ENCODE measurements at places on chromosomes 6 and 20. TPM values are rescaled to one million over a fixed set of nuclear protein-coding genes. Genes with fewer than 3 reads are reported as not detected.

GRCh38 chr6:3318226-3318625 lies 59.5 kb downstream of the PSMG4 start:
- H3K27ac ChIP-seq: no peak overlapping the region
- no peaks in the 10 kb centered on the region for H3K27me3 ChIP-seq
- DNase-seq: no peak
- H3K4me3 ChIP-seq: no peak overlapping the region

The RNF144B gene
- 8.1 TPM for total RNA-seq

The WFDC12 gene
- total RNA-seq: not detected

The ABHD16B gene
- not detected for total RNA-seq

DNA sequence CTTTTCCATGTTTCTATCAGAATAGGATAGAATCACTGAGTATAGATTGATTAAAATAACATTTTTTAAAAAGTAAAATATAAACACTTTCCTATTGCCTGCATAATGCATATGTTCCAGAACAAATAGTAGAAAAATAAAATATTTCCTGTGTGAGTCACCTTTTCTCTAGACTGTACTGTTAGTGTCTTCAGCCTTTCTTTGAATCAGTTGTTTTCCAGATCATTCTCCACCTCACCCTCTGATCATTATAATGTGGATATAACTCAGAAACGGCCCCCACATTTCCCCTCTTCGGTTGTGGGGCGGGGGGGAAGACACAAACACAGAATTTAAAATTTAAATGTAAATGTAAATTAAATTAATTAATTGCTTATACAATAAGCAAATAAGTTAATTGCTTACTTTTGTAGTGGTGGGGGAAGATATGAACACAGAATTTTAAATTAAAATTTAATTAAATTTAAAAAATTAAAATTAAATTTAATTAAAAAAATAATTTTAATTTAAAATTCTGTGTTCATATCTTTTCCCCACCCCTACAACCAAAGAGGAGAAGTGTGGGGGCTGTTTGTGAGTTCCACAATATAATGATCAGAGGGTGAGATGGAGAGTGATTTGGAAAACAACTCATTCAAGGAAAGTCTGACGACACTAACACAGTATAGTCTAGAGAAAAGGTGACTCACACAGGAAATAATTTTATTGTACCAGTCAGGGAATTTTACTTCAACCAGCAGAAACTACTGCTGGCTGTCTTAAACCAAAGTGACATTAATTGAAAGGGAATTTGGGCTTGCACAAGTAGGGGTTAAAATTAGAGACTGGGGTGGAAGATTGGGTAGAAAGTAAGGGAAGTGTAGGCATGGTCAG lies 37.1 kb upstream of the PROKR2 start:
- H3K4me1 ChIP-seq: peaks cover 19% of the 10 kb centered on the region
- H3K36me3 ChIP-seq: no peaks in the 10 kb centered on the region
- DNase-seq: peak; percentile 45
- no peak overlapping the region for H3K4me3 ChIP-seq
- peak overlapping the region; percentile 68 for H3K27ac ChIP-seq

The ANKRD66 gene
- not detected for total RNA-seq

The VWA7 gene
- total RNA-seq: not detected

The DSP gene
- 0.08 TPM for total RNA-seq

DNA sequence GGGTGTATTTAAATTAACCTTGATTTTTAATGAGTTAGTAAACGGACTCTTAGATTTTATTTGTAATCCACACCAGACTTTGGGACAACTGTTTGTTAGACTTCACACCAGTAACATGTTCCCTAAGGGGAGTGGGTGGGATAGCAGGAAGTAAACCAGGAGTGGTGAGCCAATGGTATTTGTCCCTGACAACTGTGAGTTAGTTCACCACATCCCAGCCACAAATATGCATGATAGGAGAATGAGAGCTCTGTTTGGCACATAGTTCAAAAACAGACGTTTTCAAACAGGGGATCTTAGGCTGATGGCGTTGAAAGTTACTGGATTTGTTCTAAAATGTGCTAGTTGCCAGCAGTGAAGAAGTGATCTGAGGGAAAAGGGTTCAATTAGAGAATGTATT lies 18.7 kb upstream of the COL10A1 start:
- peak; percentile 63 for DNase-seq
- no peaks in the 10 kb centered on the region for H3K27me3 ChIP-seq
- H3K4me3 ChIP-seq: no peak overlapping the region
- H3K36me3 ChIP-seq: no peaks in the 10 kb centered on the region
- H3K27ac ChIP-seq: peak overlapping the region; percentile 50

The ALDH5A1 gene
- total RNA-seq: 0.78 TPM

- no peaks in the 10 kb centered on the region for H3K4me1 ChIP-seq
- no peaks in the 10 kb centered on the region for H3K27me3 ChIP-seq
- no peak overlapping the region for H3K4me3 ChIP-seq
These were observed 1158.7 kb upstream of the EYS start for GRCh38 chr6:66865771-66866170.

GRCh38 chr6:142482249-142482648 lies 180.4 kb downstream of the ADGRG6 start:
- no peaks in the 10 kb centered on the region for H3K36me3 ChIP-seq
- H3K27ac ChIP-seq: no peak overlapping the region
- no peak for DNase-seq
- H3K4me1 ChIP-seq: no peaks in the 10 kb centered on the region

DNA sequence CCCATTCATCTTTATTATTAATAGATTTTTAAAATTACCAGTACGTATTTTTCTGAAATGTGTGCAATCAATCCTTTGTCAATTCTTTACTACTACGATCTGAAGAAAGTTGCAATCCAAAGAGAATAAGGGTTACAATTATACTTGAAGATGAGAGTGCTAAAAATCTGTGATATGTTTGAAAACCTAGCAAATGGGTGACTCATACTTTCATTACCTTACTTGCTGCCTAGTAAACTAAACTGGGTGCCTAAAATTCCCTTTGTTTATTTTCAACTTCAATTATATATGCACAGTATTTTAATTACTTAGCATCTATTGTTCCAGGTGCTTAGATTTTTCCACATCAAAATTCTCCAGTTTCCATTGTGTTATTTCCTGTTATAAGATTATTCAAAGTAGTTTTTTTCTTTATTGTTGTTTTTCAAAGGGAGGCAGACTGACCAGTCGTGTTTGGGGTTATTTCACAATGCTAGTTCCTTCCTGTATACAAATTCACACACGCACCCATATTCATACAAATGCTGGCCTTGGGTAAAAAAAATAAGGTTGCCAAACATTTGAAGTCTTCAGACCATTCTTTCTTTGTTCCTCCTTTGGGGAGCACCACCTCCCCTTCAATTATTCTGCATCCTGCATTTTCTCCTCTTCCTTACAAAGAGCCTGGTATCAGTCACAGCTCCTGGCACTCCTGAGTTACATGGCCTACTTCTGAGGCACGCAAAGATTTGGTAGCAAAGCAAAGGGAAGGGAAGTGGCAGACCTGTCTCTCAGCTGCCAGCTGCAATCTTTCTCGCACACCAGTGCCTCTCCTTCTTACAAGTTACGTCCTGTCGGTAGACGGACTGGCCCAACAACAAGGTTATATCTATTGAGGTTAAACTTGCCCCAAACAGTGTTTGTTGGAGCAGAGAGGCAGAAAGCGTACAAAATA lies 16.2 kb upstream of the FAM135A start:
- H3K27ac ChIP-seq: no peak overlapping the region
- H3K4me1 ChIP-seq: peaks cover 25% of the 10 kb centered on the region
- no peaks in the 10 kb centered on the region for H3K27me3 ChIP-seq
- no peak for DNase-seq
- H3K36me3 ChIP-seq: no peaks in the 10 kb centered on the region

GRCh38 chr20:1304710-1305515 lies 24.0 kb downstream of the SDCBP2 start:
- peaks cover 6% of the 10 kb centered on the region for H3K36me3 ChIP-seq
- peaks cover 9% of the 10 kb centered on the region for H3K4me1 ChIP-seq
- H3K4me3 ChIP-seq: no peak overlapping the region

The EPB41L1 gene
- 3.5 TPM for total RNA-seq

The OR12D3 gene
- total RNA-seq: not detected

The CHD6 gene
- 20.9 TPM for total RNA-seq

DNA sequence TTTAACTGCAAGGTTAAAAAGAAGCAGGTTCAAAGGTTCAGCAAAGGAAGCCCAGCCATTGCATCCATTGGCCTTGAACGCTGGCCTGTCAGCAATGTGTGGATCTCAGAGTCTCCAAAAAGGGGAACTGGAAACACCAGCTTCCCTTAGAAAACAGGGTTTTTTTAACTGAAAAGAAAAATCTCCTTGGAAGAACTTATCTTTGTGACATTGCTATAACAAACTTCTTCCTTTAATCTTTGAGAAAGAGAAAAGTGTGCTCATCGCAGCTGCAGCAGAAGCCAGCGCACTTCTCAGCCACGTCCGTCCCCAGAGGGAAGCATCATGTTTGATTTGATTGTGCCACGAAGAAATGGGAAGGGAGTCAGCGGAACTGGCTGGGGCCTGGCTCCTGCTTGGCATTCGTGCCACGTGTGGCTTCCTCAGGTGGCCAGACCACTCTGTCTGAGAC lies 215.0 kb downstream of the SYNDIG1 start:
- no peaks in the 10 kb centered on the region for H3K36me3 ChIP-seq
- H3K27me3 ChIP-seq: 0 out of 2 replicates have a peak, but pooled peaks cover 3% of the 10 kb centered on the region
- no peak for DNase-seq

GRCh38 chr6:122709922-122710512 lies 69.5 kb upstream of the FABP7 start:
- DNase-seq: no peak
- no peak overlapping the region for H3K27ac ChIP-seq
- no peak overlapping the region for H3K4me3 ChIP-seq
- H3K4me1 ChIP-seq: 0 out of 2 replicates have a peak, but pooled peaks cover 4% of the 10 kb centered on the region

- H3K27ac ChIP-seq: no peak overlapping the region
- H3K4me3 ChIP-seq: no peak overlapping the region
- no peak for DNase-seq
- no peaks in the 10 kb centered on the region for H3K4me1 ChIP-seq
- no peaks in the 10 kb centered on the region for H3K27me3 ChIP-seq
These were observed 630.6 kb downstream of the GRIK2 start for GRCh38 chr6:102023977-102024657.

The CPNE5 gene
- not detected for total RNA-seq

The NKAIN4 gene
- total RNA-seq: not detected

The SHLD1 gene
- 2.6 TPM for total RNA-seq

GRCh38 chr6:108350528-108350927 lies 55.7 kb downstream of the AFG1L start:
- DNase-seq: no peak
- no peaks in the 10 kb centered on the region for H3K36me3 ChIP-seq
- no peak overlapping the region for H3K27ac ChIP-seq
- H3K4me3 ChIP-seq: no peak overlapping the region
- no peaks in the 10 kb centered on the region for H3K4me1 ChIP-seq

The XPO5 gene
- total RNA-seq: 35.8 TPM

GRCh38 chr6:34525431-34526175 lies 30.5 kb downstream of the SPDEF start:
- no peaks in the 10 kb centered on the region for H3K36me3 ChIP-seq
- no peak for DNase-seq
- no peak overlapping the region for H3K4me3 ChIP-seq
- H3K27me3 ChIP-seq: no peaks in the 10 kb centered on the region

The TTBK1 gene
- total RNA-seq: not detected

DNA sequence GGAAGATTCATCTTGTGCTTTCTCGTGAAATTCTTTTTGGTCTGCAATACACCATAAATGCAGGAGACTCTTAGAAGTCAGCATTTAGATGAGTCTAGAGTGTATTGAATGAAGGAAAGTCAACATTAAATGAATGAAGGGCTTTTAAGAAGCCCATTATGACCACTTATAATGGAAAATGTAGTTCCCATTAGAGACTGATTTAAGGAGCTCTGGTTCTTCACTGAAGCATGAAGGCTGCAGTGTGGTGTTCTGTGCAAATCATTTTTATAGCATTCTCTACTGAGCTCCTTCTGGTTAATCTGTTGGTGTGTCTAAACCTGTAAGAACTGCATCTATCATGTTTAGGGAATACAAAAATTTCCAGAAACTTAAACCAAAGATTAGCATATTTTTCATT lies 19.7 kb downstream of the NCOA7 start:
- H3K4me3 ChIP-seq: no peak overlapping the region
- H3K27me3 ChIP-seq: no peaks in the 10 kb centered on the region
- no peak overlapping the region for H3K27ac ChIP-seq
- no peaks in the 10 kb centered on the region for H3K36me3 ChIP-seq

DNA sequence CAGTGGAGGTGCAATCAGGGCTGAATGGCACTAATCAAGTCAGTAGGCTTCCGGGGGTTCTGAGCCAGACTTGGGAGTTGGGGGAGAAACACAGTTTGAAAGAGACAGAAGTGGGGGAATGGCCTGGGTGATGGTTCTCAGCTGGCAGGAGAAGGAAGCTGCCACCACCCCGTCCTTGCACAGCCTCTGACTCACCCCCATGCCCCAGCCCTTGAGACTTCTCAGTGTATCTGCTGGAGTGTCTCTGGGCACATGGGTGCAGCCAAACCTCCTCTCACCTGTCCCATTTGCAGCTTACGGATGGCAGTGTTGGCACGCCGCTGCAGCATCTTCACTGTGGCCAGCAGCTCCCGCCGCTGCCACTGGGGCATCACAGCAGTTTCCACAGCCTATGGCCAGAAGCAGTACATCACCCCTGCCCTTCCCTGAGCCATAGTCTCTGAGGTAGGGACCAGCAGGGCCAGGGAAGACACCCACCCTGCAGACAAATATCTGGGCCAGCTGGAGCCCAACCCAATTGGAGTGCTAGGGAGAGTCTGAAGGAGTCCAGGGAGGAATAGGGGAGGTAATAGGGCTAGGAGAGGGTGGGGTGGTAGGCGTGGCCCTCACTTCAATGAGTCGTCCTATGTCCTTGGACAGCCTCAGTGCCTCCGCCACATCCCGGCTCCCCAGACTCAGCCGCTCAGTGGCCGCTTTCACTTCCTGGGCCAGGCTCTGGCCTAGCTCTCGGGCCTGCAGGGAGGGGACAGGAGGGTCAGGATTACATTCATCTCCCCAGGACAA lies 11.2 kb downstream of the AARS2 start:
- H3K36me3 ChIP-seq: peaks cover 70% of the 10 kb centered on the region
- peaks cover 10% of the 10 kb centered on the region for H3K4me1 ChIP-seq
- peaks cover 19% of the 10 kb centered on the region for H3K27me3 ChIP-seq
- DNase-seq: no peak
- no peak overlapping the region for H3K27ac ChIP-seq
- no peak overlapping the region for H3K4me3 ChIP-seq

DNA sequence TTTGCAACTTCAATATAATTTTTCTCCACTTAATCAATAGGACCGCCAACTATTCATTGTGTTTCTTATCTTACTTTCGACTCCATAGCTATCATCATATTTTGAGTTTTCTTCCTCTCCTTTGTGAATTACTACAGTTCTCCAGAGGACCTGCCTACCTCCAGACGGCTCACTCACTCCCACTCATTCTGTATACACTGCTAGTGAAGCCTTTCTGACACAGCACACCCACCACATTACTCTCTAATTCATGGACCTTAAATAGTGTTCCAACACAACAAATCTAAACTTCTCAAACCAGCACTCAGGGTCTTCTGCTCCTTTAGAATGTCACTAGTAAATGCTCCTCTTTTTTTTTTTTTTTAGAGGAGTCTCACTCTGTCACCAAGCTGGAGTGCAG lies 23.8 kb downstream of the FKBP5 start:
- H3K36me3 ChIP-seq: no peaks in the 10 kb centered on the region
- no peak for DNase-seq
- H3K27me3 ChIP-seq: no peaks in the 10 kb centered on the region
- H3K27ac ChIP-seq: no peak overlapping the region
- no peak overlapping the region for H3K4me3 ChIP-seq
- H3K4me1 ChIP-seq: peaks cover 4% of the 10 kb centered on the region

All from SJSA1 (cell line).